ENCODE measurements at places on chromosomes 3 and 15.

GRCh38 chr3:52245322-52246263 lies at the start of gene PPM1M:
TSS of gene PPM1M (plus strand) at chr3:52245759. CDS start at chr3:52245825, 66 bp downstream.
- peak; percentile 77 for DNase-seq

GRCh38 chr15:94546808-94547207 lies 315.4 kb downstream of the MCTP2 start:
- no peak for DNase-seq

DNA sequence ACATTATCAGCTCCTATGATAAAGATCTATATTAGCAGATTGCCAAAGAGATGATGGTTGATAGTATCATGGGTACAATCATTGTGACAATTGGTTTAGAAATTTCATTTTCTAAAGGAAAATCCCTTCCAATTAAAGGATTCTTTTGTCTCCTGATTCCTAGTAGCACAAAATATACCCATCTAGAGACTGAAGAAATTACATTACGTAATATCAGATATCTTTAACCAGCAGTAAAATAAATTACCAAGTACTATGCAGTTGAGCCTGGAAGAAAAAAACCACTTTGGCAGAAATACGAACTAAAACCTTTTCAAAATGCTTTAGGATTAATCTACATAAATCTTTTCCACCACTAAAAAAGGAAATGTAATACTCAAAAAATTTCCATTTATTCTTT lies 35.6 kb upstream of the SHC4 start:
- no peak for DNase-seq

- DNase-seq: no peak
Observed at GRCh38 chr15:25059698-25060471, 105.1 kb downstream of the SNRPN start.

DNA sequence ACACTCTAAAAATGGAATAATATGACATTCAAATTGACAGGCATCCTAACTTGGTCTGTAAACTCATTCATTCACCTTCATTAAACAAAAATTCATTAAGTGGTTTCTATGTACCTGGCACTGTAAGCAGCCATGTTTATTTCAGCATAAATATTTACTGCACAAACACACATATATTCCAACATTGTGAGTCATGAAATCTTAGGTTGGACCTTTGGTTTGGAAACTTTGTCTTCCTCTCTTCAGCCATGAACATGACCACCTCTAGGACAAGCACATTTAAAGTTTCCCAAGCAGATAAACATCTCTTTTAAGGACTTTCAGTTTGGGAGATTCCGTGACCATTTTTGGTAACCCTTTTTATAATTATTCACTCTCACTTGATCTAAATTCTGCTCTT lies 131.8 kb downstream of the TPRG1 start:
- DNase-seq: no peak

DNA sequence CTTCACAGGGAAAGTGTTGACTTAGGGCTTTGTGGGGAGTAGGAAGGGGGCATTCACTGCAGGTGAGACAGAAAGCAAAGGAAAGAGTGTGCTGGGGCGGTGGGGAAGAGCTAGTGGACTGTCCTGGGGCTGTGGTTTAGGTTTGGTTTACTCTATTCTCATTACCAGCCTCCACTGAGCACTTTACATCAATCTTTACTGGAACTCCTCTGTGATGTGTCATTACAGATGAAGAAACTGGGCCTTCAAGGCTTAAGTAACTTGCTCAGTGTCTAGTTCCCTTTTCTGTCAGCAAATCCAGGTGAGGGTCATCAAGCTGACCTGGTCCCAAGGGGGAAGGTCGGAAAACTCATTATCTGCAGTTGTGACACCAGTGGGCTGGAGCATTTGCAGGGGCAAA lies 120.2 kb upstream of the PFN2 start:
- DNase-seq: no peak

DNA sequence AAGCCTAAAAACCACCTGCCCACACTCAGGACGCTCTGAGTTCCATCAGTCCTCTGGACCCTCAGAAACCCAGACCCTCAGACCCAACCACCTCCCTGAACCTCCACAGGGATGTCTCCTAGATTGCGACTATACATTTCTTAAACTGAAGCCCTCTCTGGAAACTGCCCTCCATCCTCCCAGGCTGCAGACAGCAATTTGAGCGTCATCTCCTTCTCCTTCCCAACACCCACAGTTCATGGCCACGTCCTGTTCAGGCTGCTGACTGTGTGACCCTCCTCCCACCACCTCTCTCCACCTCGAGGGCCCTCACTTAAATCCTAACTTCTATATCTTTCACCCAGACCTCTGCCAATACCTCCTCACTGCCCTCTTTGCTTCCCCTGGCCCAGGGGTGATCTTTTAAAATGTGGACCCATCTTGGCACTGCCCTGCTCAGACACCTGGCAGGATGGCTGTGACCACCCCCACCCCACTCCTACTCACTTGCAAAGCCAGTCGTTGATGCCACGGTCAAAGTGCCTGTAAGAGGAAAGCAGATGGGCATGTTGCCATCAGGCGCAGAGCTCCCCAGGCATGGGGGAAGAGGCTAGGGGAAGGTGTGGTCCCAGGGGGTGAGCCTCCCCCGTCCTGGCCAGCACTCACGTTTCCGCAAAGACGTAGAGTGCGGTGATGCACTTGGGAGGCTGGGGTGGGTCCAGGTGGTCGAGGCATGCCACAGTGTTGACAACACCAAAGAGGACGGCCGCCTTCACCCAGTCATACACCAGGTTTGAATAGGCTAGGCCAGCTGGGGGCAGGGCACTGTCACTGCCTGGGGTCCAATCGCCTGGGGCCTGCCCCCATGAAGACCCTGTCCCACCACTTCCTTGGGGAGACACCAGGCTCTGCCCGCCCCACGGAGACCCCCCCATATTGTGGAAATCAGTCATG lies 6.0 kb downstream of the HHATL start:
- DNase-seq: no peak

- no peak for DNase-seq
Observed at GRCh38 chr3:195129072-195129643, 141.8 kb downstream of the XXYLT1 start.

DNA sequence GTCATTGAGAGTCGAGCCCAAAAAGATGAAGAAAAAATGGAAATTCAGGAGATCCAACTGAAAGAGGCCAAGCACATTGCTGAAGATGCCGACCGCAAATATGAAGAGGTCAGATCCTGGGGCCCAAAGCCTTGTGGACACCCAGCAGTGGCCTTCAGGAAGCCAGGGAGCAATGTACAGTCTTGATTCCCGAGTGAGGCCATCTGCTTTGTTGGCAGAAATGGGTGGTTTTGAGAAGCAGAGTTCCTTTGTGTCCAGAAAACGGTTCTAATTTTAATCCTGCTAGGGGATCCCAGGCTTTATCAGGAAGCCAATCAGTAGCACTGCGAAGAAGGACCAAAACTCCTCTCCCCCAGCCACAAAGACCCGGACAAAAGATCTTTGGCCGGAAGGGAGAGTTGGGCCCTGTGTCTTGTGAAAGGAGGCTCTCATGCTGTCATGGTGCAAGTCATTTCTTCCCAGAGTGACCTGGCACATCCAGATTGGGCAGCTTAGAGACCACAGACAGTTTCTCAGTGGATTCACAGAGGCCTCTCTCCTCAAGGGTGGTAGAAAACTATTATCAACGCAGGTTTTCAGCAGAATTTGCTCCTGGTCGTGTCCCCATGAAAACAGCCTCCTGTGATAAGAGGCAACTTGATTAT lies 17.1 kb downstream of the TPM1 start:
- no peak for DNase-seq

- DNase-seq: no peak
Observed at GRCh38 chr3:69299344-69299743, 86.5 kb downstream of the FRMD4B start.

DNA sequence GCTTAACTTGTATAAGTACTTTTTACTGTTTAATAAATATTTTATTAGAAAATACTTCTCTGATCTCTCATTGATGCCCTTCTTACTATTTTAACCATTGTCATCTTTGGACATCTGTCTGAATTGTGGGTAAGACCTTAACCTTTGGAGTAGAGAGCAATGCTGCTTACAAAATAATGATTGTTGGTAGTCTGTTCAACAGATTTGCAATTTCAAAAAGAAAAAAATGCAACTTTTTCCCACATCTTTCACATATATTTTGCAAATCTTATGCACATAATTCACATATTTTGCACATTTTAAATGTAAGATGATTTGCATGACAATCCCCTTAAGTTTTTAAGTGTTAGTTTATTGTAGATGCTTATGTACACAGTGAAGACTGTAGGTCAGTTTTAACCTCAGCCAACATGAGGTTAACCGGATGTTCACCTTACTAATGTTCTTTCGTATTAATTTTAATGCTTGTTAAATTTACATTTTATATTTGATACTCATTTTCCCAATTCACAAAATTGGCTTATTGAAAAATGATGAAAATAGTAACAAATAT lies 16.7 kb downstream of the C3orf38 start:
- DNase-seq: no peak

DNA sequence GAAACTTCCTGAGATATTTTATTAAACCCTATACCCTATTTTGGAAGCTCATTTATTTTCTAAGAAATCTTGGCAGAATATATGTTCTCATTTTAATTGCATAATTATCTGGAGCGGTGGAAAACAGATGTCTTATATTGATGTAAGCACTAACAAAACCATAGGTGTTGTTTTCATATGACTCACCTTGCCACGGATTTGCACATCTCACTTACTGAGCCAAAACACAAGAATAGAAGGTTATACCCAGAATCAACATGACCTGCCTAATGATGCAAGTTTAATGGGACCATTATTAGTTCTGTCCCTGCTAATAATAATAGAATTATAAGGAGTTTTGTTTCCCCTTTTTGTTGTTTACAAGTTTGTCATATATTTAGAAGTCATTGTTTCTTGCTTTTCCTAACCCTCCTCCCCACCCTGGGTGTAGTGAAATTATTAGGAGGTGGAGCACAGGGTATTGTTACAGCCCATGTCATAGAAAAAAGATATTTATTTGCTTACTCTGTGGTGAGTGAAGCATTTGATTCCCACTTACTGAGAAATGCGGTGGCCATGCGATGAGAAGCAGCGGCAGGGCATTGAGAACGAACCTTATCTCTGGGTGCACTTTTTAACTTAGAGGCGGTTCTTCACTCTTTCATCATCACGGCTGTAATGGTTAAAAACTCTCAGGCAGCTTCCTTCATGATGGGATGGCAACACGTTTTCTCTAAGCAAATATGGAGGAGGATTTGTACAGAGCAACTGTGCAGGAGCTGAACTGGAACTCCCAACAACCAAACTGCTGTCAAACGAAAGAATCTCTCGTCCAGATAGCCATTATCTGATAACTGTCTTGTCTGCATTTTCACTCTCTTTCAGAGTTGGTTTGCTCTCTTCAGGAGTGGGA lies 521 bp downstream of the IL5RA start:
- no peak for DNase-seq

DNA sequence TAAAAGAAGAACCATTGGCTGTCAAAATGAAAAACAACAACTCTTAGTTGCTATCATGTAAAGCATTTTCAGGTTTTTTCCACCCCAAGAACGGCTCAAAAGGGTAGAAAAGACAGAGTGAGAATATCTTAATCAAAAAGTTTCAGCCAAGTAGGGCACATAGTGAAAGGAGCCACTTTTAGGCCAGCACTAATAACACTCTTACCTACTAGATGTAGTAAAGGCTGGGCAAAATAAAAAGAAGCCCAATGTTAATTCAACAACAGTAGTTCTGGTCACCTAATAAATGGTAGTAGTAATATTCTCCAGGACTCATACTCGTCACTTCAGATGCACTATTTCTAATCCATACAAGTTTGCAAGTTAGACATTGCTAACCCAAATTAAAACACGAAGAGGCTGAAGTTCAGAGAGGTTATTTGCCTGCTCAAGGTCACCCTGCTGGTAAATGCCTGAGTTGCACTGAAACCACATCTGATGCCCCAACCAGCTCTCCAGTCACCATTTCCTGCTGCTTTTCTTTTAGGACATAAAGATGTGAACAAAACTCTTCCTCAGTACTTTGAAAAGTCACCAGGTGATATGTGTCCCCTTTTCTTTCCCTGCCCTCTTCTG lies 7.5 kb downstream of the GOLIM4 start:
- no peak for DNase-seq

DNA sequence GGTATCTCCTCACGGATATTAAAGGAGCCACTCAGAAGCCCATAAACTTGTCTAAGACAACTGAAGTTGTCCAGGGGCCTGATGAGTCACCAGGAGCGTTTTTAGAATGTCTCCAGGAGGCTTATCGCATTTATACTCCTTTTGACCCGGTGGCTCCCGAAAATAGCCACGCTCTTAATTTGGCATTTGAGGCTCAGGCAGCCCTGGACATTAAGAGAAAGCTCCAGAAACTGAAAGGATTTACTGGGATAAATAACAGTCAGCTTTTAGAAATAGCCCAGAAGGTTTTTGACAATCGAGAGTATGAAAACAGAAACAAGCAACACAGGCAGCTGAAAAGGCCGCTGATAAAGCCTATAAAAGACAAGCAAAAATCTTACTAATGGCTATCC lies 4.1 kb downstream of the DET1 start:
- DNase-seq: no peak

DNA sequence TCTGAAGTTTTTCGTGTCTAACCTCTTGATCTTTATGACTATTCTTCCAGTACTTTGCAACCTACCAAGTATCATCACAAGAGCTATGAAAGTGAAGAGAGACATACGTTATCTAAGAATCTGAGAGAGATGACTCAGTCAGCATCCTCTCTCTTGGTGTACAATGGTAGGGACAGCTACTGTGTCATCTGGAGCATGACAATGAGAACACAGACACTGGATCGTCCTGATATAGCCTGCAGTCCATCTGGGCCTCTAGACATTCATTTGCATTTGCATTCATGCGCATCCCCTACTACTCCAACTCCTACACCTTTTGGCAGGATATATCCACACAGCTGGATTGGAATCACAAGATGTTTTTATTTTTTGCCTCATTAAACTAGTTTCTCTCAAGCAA lies 115.2 kb downstream of the PEX5L start:
- DNase-seq: no peak

- DNase-seq: no peak
Observed at GRCh38 chr3:9169956-9170850, 79.2 kb downstream of the SRGAP3 start.

DNA sequence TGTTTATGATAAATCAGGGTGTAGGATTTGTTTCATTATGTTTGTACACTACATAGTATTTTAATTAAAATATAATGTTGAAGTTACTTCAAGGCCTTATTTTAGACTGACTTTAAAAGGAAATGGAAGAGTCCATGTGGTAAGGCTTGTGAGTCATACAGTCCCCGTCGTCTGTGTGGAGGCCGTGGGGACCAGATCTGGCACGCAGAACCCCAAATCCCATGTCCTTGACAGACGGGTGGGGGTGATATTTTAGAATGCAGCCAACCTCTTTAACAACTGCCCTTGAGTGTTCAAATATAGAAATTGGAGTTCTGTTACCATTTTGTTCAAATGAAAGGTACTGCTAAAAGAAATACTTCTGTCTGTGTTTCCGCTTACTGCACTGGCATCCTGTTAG lies 35.8 kb downstream of the ABHD17C start:
- no peak for DNase-seq

DNA sequence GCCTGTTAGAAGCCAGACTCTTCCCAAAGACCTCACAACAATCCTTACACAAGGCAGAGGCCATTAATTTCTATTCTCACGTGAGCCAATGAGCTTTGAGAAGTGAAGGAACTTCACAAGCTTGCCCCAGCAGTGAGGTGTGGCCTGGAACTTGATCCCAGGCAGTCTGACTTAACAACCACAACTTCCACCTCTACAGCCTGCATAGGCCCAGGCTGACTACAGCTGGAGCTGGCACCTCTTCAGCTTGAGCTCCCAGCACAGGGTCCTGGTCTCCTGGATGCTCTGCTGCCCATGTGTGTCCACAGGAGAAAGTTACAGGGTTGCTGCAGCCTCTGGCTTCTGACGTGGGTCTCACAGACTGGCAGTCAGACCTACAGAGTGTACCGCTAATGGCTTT lies 111.0 kb downstream of the ERC2 start:
- DNase-seq: no peak

GRCh38 chr3:156626104-156626503 lies 48.3 kb upstream of the TIPARP start:
- no peak for DNase-seq

Data from HuH-7.5 (cell line).